ENCODE measurements at places on chromosomes 2 and 18. TPM values are rescaled to one million over a fixed set of nuclear protein-coding genes. Genes with fewer than 3 reads are reported as not detected.
A peak's percentile ranks its signal among the peaks of the same experiment; 100 is the strongest.

- no peak for DNase-seq
Observed at GRCh38 chr2:57965961-57966360, 80.6 kb upstream of the VRK2 start.

GRCh38 chr2:5562426-5562825 lies 129.8 kb upstream of the SOX11 start:
- no peak for DNase-seq

DNA sequence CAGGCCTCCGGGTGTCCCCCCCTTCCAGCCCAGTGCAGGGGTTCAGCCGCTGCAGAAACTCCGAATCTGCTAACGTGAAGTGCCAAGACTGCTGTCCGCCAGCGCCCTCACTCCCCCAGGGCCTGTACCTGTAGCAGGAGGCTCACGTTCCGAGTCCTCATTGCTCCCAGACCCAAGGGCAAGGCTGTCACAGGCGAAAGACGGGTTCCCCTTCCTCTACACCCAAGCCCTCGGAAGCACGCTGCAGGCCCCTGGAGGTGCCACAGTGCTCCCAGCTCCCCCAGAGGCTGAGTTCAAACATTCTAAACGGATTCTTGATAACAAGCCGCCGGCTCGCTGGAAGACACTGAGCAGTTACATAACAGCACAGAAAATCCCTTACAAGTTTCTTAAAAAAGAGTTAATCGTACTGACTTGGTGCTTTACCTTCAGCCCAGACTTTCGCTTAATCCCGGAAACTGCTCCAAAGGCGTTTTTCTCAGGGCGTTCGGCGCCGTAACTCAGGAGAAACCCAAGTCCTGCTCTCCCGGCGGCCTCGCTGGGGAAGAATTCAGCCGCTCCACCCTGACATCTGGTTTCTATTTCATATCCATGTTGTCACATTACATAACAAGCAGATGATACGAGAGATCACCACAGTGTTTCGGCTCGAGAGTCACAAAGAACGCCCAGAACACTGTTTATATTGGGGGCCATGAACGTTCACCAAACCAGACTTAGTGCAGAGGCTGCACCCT lies 92.0 kb downstream of the HDAC4 start:
- no peak for DNase-seq

DNA sequence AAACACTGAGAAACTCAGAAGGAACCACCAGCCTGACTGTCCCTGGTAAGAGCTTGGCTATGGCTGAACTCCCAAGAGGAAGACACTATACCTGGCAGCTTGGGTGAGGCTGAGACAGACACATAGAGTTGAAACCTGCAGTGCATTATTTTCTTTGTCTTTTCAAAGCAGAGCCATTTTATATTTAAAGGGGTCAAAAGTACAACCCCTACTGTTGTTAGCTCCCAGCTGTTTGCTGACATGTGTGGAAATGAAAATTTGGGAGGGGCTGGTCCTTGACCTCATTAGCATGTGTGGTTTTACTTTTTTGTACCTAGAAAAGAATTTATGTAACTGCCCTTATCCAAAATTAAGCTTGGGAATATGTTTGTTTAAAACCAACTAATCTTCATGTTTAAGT lies 309.0 kb downstream of the RPRM start:
- no peak for DNase-seq

The SOX11 gene
- total RNA-seq, result not detected

The GPR75 gene
- total RNA-seq, result 3.5 TPM

DNA sequence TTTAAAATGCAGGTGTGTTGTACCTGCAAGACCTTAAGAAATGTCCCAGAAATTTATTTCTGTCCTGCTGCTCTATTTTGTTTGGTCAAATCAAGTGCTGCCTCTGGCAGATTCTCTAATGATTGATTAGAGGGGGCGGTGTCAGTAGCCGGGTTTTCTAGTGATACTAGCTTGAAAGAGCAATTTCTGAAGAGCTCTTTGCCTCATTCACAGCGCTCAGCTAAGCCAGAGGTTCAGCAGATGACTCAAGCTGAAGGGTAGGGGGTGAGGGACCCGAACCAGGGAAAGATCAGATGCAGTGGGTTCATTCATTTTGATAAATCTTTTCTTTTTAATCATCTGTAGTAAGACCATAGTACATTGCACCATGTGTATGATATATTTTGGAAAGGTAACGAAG lies 15.0 kb downstream of the ZBTB7C start:
- no peak for DNase-seq

GRCh38 chr2:113698892-113699447 lies 57.5 kb downstream of the SLC35F5 start:
- no peak for DNase-seq

- DNase-seq, result no peak
Observed at GRCh38 chr2:220276741-220277444, 649.5 kb downstream of the SLC4A3 start.

GRCh38 chr2:714005-714741 lies 37.0 kb upstream of the TMEM18 start:
- peak; percentile 46 for DNase-seq

GRCh38 chr2:3214065-3214464 lies 163.6 kb downstream of the EIPR1 start:
- no peak for DNase-seq

The SCN1A gene
- total RNA-seq, result under 0.01 TPM

The SIX3 gene
- total RNA-seq, result not detected

GRCh38 chr2:27502142-27502541 lies 5.5 kb downstream of the GCKR start:
- no peak for DNase-seq

The ZCCHC2 gene
- 20.5 TPM for total RNA-seq

- no peak for DNase-seq
Observed at GRCh38 chr2:12533337-12534005, 183.3 kb upstream of the TRIB2 start.

- no peak for DNase-seq
Observed at GRCh38 chr18:13433685-13434084, 215.1 kb downstream of the LDLRAD4 start.

GRCh38 chr18:10514082-10514481 lies 11.7 kb upstream of the NAPG start:
- no peak for DNase-seq

Measured in hematopoietic multipotent progenitor cell (in vitro differentiated cells).